ENCODE measurements at places on chromosomes 4 and X.

DNA sequence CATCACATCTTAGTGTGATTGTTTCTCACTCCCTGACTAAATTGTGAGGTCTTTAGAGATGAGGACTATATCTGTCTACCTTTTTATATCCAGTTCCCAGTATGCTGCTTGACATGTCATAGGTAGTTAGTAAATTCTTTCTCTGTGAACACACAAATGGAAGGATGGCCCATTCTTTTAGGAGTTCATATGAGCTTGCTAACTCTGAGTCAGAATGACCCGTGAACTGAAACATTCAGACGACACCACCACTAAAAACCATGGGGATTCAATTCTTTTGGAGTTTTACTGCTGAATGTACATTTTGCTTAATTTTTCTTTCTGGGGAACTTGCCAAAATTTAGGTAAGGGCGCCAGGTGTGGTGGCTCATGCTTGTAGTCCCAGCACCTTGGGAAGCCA lies 13.9 kb downstream of the OFD1 start:
- ATAC-seq, result no peak

DNA sequence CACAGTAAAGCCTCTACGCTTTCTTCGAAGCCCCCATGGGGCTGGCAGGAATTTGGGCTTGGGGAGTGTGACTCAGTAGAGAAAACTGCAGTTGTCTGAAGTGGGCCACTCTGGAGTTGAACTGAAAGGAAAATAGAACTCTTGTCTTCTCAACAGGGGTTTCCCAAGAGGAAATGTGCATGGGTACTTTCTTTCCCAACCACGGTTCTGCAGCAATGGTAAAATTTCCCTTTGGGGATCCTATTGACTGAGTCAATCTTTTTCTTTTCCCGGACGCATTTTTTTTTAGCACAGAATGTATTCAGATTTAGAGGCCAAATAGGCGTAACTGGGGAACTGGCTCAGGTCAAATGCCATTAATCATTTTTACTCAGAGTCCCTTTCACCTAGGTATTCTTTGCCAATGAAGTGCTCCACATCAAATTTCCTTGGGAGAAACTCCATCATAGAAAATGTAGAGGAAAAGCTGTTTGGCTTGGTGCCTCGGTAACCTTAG lies 269.3 kb downstream of the STIM2 start:
- ATAC-seq, result no peak

GRCh38 chrX:153687121-153688039 lies at the start of gene SLC6A8:
TSS of gene SLC6A8 (plus strand) at chrX:153687926. CDS start at chrX:153688575, 649 bp downstream.
- peak; percentile 56 for ATAC-seq

DNA sequence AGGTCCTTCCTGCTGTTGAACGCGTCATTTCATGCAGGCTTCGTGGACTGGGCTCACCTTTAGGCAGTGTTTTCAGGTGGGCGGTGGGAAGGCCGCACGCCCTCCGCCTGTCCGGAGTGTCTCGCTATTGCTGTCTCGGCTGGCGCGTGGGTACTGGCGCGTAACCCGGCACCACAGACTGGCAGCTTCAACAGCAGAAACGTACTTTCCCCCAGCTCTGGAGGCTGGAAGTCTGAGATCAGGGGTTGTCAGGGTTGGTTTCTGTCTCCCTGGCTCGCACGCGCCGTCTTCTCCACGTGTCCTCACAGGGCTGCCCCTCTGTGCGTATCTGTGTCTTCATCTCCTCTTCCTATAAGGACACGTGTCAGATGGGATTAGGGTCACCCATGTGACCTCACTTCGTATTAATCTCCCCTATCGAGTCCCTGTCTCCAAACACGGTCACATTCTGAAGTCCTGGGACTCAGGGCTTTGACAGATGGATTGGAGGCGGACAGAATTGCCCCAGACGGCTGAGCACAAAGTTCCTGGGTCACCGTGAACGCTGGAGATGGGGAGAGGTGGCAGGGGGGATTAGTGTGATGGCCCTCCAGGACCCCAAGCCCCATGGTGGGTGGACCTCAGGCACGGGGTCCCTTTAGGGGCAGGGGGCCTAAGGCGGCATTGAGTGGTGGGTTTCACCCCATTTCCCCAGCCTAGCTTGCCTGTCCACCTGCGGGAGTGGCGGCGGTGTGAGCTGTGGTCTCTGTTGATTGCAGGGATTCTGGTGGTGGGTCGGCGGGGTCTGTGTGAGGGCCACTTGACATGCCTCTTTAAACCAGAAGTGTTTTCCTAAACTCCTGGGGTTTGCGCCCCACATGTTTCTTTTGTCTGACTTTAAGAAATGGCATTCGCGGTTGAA lies 83.4 kb upstream of the LRPAP1 start:
- ATAC-seq, result no peak

- no peak for ATAC-seq
Observed at GRCh38 chr4:15144967-15145295, 142.7 kb downstream of the CPEB2 start.

Measured in activated T-helper 17 cell treated with anti-CD3 and anti-CD28 coated beads, Interleukin-2, amount 50 U/mL, for 72 hours (primary cell).